Fibroblast of skin of right quadriceps (primary cell): ENCODE measurements at places on chromosomes 6 and 20.

GRCh38 chr6:11760015-11760473 lies 18.6 kb downstream of the ADTRP start:
- DNase-seq = no peak

DNA sequence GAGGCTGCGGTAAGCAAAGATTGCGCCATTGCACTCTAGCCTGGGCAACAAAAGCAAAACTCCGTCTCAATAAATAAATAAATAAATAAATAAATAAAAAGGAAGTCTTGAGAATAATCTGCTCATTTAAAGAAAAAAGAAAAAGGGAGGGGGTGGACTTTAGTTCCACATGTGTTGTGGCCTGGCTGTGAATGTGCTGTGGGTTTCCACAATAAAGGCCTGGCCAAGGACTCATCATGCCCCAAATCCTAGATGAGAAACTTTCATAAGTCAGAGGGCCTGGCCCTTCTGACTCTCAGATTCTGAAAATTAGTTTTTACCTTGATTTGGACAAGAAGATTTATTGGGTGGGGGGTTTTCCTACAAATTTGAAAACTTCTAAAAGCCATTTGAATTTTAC lies 48.4 kb downstream of the RIOK1 start:
- no peak for DNase-seq

DNA sequence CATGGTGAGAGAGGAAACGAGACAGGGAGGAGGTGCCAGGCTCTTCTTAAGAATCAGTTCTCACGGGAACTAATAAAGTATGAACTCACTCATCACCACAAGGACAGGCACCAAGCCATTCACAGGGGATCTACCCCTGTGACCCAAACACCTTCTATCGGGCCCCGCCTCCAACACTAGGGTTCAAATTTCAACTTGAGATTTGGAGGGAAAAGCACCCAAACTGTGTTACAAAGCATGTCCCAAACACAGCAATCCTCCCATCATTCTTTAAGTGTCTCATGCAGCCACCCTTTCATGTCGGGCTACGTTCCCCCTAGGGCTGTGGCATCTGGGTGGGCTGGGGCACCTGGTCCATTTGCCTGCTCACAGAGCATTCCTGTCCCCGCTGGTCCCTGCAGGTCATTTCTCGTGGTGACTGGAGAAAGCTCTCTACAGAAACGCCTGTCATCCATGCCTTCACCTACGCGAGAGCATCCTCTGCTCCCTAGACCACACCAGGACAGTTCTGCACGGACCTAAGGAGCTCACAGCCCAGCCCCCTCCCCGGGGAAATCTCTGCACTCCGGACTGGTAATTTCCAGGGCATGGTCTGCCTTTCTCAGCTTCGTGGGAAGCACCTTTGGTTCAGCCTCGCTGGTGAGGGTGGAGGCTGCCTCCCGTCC lies 79.6 kb downstream of the TTLL2 start:
- no peak for DNase-seq

- DNase-seq = peak; percentile 43
Measured at GRCh38 chr20:3045042-3045815, 623 bp upstream of the MRPS26 start.
